ENCODE measurements at places on chromosomes 2 and 18.

GRCh38 chr2:25677877-25678276, 4.5 kb upstream of the DTNB start:
- DNase-seq, result no peak

- no peak for DNase-seq
Measured at GRCh38 chr18:13076886-13077285, 85.7 kb downstream of the CEP192 start.

- DNase-seq, result no peak
Measured at GRCh38 chr2:1807167-1807566, 62.9 kb upstream of the PXDN start.

- DNase-seq, result no peak
Measured at GRCh38 chr2:16196687-16197503, 256.5 kb downstream of the MYCN start.

- no peak for DNase-seq
Measured at GRCh38 chr2:98374286-98374685, 28.0 kb downstream of the CNGA3 start.

- DNase-seq, result no peak
Measured at GRCh38 chr2:157058161-157058560, 199.3 kb upstream of the GALNT5 start.

- DNase-seq, result no peak
Measured at GRCh38 chr2:28088970-28089369, 198.4 kb downstream of the BABAM2 start.

GRCh38 chr2:157479081-157480027, 35.5 kb upstream of the CYTIP start:
- no peak for DNase-seq

DNA sequence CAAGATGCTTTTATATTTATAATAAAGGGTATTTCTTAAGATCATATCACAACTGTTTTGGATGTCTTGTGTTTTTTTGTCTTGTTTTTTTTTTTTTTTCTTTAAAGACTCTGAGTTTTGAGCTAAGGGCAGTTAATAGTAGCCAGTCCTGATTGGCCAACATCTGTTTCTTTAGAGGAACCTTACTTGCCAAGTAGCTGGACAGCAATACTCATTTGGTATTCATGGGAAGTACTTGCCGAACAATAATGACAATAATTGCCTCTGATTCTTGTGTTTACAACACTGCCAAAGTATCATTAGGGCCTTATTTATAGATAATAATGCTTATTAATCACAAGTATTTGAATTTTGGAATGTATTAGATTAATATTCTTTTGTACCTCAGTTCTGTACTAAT, 17.1 kb upstream of the POU3F3 start:
- no peak for DNase-seq

- no peak for DNase-seq
Measured at GRCh38 chr18:68520406-68521075, 194.4 kb downstream of the TMX3 start.

GRCh38 chr2:227745594-227745993, at the start of gene SCYGR8:
SCYGR8 (plus strand) TSS chr2:227745894; CDS start chr2:227745894, 0 bp downstream.
- DNase-seq, result no peak

- no peak for DNase-seq
Measured at GRCh38 chr2:41832218-41832617, 215.6 kb upstream of the PKDCC start.

GRCh38 chr2:1413156-1413710, at the start of gene TPO:
TPO (plus strand) TSS chr2:1413463; CDS start chr2:1414409, 946 bp downstream.
- no peak for DNase-seq

GRCh38 chr2:62461707-62462106, 44.3 kb downstream of the TMEM17 start:
- no peak for DNase-seq

DNA sequence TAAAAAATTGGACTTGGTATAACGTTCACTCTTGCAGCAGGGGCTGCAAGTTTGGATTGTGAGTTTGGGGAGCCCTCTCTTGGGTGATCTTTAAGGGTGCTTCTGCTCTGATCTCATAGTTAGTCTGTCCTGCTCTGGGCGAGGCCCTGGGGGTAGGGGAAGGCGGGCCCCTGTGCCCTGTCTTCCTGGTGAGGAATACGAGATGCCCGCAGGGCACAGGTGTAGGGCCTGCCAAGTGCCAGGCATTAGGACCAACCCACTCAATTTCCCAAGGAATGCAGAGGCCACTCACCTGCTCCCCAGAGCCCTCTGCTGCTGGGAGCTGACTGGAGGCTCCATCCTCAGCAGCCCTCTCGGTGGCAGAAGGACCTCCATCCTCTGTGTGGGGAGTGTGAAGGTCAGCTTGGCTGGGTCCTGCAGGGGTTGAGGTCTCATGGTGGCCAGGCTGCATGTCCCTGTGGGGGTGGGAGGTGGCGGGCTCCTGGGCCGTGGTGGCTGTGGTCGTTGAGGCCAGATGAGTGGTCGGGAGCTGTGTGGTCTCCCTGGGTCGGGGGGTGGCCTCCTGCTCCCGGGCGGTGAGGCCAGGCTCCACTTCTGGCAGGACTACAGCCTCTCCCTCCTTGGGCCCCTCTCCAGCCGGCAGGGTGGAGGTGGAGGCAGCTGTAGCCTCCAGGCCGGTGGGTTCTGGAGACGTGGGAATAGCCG, 21.3 kb downstream of the SDC1 start:
- no peak for DNase-seq

GRCh38 chr18:35460736-35461161, 37.0 kb downstream of the INO80C start:
- DNase-seq, result no peak

DNA sequence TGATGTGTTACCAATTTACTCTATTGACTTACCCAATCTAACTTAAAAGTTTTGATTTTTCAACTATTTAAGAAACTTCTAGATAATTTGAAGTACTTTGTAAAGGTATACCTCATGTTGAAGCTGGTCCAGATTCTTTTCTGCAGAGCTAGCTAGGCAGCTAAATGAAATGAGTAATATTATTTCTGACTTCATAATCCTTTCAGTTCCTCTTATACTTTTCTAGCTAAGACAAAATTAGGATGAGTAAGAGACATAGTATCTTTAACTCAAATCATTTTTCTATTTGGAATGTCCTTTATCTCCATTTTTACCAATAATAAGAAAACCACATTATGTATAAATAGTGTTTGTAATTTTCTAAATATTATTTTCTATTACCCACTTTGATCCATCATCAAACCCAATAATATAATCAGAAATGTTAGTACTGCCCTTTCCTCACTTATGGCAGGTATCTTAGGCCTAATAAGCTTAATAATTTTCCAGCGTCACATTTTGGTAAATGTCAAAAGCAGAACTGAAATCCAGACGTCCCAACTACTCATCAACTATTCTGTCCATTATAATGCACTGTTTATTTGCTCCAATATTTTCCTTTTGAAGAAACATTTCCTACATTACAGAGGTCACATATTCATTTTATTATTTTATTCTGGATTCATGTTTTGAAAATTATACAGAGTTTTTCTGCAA, 456.6 kb downstream of the THSD7B start:
- no peak for DNase-seq
